Activated T-cell treated with anti-CD3 and anti-CD28 coated beads for 24 hours (primary cell): ENCODE measurements at places on chromosomes 12 and 14.

DNA sequence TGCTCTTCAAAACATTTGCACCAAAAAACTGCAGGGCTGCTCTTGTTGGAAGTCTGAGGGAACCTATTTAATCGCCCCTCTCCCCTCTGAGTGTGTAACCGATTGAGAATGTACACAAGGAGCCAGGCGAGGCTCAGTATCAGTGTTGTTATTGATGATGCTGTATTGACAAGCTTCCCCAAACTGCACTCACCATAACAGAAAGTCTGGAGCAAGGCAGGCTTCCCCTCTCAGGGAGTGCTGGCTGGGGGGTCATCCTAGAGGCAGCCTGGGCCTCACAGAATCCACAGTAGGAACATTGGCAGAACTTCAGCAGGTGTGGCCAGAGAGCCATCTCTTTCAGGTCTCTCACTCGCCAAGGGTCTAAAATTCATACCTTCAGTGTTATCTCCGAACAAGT is 58.1 kb upstream of the TUNAR start:
- DNase-seq = no peak

- DNase-seq = no peak
Observed at GRCh38 chr12:85283560-85283959, 3.5 kb downstream of the ALX1 start.

GRCh38 chr14:23183158-23183470 is 346 bp downstream of the SLC7A8 start:
- no peak for DNase-seq

- no peak for DNase-seq
Observed at GRCh38 chr14:69287098-69288010, 27.4 kb downstream of the GALNT16 start.

DNA sequence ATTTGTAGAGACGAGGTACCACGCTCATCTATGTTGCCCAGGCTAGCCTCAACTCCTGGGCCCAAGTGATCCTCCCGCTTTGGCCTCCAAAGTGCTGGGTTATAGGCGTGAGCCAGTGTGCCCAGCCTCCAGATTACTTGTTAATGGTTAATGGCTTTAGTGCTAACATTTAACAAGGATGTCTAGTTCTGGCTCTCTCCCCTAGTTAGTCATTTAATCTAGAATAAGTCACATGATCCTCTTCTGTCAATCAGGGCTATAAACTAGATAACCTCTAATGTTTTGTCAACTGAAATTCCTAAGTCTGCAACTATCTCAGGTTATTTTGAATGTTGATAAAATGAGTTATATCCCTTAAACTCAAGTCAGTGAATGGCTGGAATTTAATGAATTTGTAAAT is 15.7 kb downstream of the ACTR6 start:
- DNase-seq = no peak

GRCh38 chr12:101713930-101714329 is 16.5 kb downstream of the CHPT1 start:
- DNase-seq = no peak

DNA sequence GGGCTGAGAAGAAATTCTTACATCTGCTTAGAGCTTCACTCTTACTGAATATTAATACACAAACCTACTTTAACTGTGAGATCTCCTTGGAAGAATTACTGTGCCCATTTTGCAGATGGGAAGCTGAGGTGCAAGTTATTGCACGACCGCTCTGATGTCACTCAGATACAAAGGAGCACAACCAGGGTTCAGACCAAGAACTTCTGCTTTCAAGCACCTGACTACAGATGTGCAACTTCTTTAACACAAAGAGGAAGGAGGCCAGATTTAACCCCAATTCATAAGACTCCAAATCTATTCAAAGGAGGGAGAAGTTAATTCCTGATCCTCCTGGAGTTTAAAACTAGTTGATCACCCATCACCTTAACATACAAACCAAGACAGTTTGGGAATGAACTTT is 232.6 kb downstream of the VRK1 start:
- DNase-seq = no peak
